ENCODE measurements at places on chromosomes 4 and X.

- DNase-seq = no peak
Measured at GRCh38 chr4:79198951-79199587, 126.8 kb downstream of the NAA11 start.

- no peak for DNase-seq
Measured at GRCh38 chr4:121192480-121192879, 28.4 kb upstream of the TNIP3 start.

- DNase-seq = no peak
Measured at GRCh38 chr4:54400188-54400587, 171.1 kb downstream of the PDGFRA start.

- DNase-seq = no peak
Measured at GRCh38 chr4:112057470-112057869, 87.8 kb upstream of the FAM241A start.

DNA sequence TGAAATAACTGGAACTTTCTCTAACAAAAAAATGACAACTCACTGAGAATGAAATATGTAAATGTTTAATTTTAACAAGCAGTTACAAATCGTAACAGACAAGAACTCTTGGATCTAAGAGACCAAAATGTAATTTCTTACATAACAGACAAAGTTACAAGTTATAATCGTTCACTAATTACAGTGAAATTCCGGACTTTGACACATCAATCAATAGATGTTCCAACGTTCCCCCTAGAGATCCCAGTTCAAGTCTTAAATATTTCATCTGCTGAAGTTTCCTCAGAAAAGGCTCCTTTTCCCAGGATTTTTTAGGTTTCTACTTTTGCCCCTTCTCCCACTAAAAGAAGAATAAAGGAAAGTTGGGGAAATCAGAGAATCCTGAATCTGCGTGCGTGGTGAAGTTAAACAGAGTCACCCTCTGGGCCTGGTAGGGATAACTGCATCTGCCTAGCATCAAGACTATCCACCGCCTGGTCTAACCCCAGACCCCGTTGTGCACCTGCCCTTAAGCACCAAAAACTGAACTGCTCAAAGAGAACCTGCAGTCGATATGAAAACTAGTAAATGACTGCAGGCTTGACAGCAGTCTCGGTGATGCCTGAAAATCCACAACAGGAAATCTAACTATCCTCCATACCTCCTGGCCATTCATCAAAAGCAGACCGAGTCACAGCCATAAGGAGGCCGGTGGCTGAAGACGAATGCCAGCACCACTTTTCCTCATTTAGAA lies 2.3 kb downstream of the IRF2 start:
- DNase-seq = no peak

GRCh38 chr4:167897116-167897515 lies 195.2 kb upstream of the ANXA10 start:
- DNase-seq = no peak

All from activated CD4-positive, CD25-positive, alpha-beta regulatory T cell treated with anti-CD3 and anti-CD28 coated beads, Interleukin-2, amount 50 U/mL, for 16 hours (primary cell).